ENCODE measurements at places on chromosomes 2 and 18. TPM values are rescaled to one million over a fixed set of nuclear protein-coding genes. Genes with fewer than 3 reads are reported as not detected.

The LYPD6 gene
- 1.8 TPM for total RNA-seq

DNA sequence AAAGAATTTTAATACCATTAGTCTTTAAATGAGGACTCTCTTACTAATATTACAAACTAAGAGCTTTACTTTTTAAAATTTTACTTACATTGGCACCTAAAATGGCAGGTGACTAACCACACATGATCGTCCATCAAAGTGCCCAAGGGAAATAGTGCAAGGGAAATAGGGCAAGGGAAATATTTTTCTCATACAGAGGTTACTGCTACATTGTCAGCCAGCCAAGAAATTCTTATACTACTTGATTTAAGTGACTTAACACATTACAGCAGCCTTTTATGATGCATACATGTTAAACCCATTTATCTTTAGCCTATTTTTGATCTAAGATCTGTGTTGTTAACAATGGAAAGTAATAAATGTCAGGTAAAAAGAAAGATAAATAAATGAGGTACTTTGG is 587.2 kb upstream of the PKDCC start:
- no peak overlapping the region for H3K4me3 ChIP-seq
- no peak for DNase-seq
- H3K27me3 ChIP-seq = no peaks in the 10 kb centered on the region
- H3K36me3 ChIP-seq = no peaks in the 10 kb centered on the region
- H3K4me1 ChIP-seq = peaks cover 9% of the 10 kb centered on the region

- no peaks in the 10 kb centered on the region for H3K27me3 ChIP-seq
- no peak overlapping the region for H3K4me3 ChIP-seq
- H3K36me3 ChIP-seq = no peaks in the 10 kb centered on the region
- DNase-seq = no peak
Measured at GRCh38 chr2:59076079-59076619, 835.0 kb upstream of the FANCL start.

GRCh38 chr18:29556070-29556469 is 1379.1 kb upstream of the CDH2 start:
- H3K4me3 ChIP-seq = no peak overlapping the region
- H3K4me1 ChIP-seq = no peaks in the 10 kb centered on the region
- no peak for DNase-seq
- no peaks in the 10 kb centered on the region for H3K36me3 ChIP-seq
- H3K27me3 ChIP-seq = no peaks in the 10 kb centered on the region

- no peak overlapping the region for H3K4me3 ChIP-seq
- peaks cover 4% of the 10 kb centered on the region for H3K36me3 ChIP-seq
- no peak for DNase-seq
- H3K27ac ChIP-seq = no peak overlapping the region
Measured at GRCh38 chr2:23794234-23794633, 132.7 kb downstream of the ATAD2B start.

DNA sequence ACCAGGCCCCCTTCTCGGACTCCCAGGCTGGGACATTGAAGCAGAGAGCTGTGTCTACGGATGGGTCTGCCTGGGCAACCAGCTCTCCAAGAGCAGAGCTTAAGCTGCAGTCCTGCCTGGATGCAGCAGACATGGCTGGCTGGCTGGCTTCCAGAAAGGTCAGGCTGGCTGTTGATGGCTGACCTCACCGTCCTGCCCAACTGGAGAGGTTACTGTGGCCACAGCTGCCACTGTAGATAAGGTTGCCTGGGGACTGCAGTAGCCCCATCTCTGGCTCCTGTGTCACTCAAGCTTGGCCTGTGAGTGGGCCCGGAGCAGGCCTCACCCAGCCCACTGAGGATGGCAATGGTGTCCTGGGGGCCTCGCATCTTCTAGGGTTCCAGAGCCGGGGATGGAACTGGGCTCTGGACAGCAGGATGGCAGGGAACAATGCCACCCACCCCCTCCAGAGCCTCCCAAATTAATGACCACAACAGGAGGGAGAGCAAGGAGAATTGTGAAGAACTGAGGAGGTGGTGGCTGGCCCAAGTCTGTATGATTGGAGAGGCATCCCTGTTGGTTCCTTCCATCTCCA is 37.0 kb upstream of the FOSL2 start:
- DNase-seq = no peak
- peaks cover 10% of the 10 kb centered on the region for H3K4me1 ChIP-seq
- H3K27me3 ChIP-seq = no peaks in the 10 kb centered on the region
- no peaks in the 10 kb centered on the region for H3K36me3 ChIP-seq

- H3K27me3 ChIP-seq = no peaks in the 10 kb centered on the region
- DNase-seq = no peak
- H3K4me1 ChIP-seq = peaks cover 17% of the 10 kb centered on the region
- no peaks in the 10 kb centered on the region for H3K36me3 ChIP-seq
- no peak overlapping the region for H3K4me3 ChIP-seq
Measured at GRCh38 chr2:190636361-190636760, 12.5 kb upstream of the NAB1 start.

- H3K27ac ChIP-seq = no peak overlapping the region
- H3K27me3 ChIP-seq = no peaks in the 10 kb centered on the region
- H3K4me3 ChIP-seq = no peak overlapping the region
- no peaks in the 10 kb centered on the region for H3K36me3 ChIP-seq
Measured at GRCh38 chr2:164984428-164984827, 29.1 kb upstream of the SLC38A11 start.

DNA sequence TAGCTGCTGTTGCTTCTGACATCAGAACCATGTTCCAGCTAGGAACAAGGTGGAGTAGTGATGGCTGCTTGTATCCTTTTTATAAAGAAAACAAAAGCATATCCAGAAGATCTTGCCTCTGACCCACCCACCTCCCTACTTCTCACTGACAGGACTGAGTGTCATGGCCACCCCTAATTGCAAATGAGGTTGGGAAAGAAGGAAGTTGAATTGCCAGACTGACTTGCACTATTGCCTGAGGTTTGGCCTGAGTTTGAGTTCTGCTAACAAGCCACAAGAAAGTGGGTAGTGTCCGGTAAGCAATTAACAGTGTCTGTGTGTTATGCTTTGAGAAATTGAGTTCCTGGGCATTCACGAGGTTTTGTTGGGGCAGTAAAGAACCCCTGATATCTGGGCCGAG is 22.8 kb downstream of the SGPP2 start:
- no peak overlapping the region for H3K27ac ChIP-seq
- H3K4me3 ChIP-seq = no peak overlapping the region
- H3K36me3 ChIP-seq = no peaks in the 10 kb centered on the region
- DNase-seq = no peak
